ENCODE measurements at places on chromosomes 6 and 20. TPM values are rescaled to one million over a fixed set of nuclear protein-coding genes. Genes with fewer than 3 reads are reported as not detected.

Gene ACOT8
- 33.4 TPM for total RNA-seq

Gene DDX27
- total RNA-seq: 34.8 TPM

DNA sequence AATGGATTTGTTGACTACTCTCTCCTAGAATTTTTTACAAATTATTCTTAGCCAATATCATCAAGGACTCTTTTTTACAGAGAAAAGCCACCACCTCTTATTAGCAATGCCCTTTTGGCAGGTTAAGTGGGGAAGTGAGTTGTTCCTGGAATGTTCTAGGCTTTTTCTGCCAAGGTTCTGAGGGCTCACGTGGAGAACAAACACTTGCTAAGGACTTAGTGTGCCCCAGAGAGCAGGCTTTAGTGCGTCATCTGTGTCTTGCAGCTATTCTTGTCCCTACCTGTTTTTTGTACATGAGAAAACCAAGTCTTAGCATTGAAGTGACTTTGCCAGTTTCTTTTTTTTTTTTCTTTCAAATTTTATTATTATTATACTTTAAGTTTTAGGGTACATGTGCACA lies 33.5 kb downstream of the CFAP61 start:
- no peaks in the 10 kb centered on the region for H3K36me3 ChIP-seq
- no peaks in the 10 kb centered on the region for H3K4me1 ChIP-seq
- DNase-seq: peak; percentile 85
- no peak overlapping the region for H3K4me3 ChIP-seq

DNA sequence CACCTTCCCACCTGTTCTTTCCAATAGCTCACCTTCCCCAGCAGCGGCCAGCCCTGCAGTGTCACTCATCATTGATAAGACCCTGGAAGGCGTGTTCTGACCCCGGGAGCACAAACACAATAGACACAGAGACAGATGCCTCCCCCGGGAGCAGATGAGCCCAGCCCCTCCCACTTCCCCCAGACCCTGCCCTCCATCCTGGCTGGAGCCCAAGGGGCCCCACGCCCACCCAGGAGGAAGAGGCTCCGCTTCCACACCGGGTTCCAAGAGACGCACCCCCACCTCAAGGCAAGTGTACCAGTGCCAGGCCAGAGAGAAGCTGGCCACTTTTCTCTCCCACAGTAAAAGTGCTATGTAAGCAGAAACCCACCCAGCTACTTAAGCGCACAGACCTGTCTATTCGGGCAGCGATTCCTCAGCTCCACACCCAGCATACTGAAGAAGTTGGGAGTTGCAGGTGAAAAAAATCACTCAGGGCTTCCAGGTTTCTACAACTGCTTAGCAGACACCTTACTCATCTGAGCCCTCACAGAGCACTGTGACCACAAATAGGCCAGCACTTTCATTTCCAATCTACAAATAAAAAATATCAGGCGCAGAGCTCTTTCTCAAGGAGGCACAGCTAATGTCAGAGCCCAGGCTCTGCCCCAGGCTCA lies 93.4 kb upstream of the NXT1 start:
- H3K27me3 ChIP-seq: no peaks in the 10 kb centered on the region
- H3K4me3 ChIP-seq: no peak overlapping the region
- no peaks in the 10 kb centered on the region for H3K4me1 ChIP-seq
- DNase-seq: no peak

DNA sequence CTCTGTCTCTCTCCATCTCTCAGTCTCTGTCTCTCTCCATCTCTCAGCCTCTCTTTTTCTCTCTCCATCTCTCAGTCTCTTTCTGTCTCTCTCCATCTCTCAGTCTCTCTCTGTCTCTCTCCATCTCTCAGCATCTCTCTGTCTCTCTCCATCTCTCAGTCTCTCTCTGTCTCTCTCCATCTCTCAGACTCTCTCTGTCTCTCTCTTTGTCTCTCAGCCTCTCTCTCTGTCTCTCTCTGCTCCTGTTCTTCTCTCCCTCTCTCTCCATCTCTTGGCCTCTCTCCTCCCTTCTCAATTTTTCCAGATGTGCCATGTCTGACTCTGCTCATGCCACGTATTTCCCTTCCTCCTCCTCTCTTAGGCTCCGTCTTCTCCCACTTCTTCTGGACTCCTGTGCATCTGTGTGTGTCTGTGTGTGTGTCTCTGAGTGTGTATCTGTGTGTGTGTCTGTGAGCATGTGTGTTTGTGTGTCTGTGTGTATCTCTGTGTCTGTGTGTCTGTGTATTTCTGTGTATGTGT lies 72.7 kb downstream of the SRC start:
- H3K4me1 ChIP-seq: no peaks in the 10 kb centered on the region
- no peaks in the 10 kb centered on the region for H3K36me3 ChIP-seq
- no peak for DNase-seq
- H3K27ac ChIP-seq: no peak overlapping the region
- H3K4me3 ChIP-seq: no peak overlapping the region

- no peaks in the 10 kb centered on the region for H3K27me3 ChIP-seq
- H3K4me3 ChIP-seq: no peak overlapping the region
- H3K36me3 ChIP-seq: no peaks in the 10 kb centered on the region
- H3K27ac ChIP-seq: peak overlapping the region; percentile 78
- no peaks in the 10 kb centered on the region for H3K4me1 ChIP-seq
- peak; percentile 67 for DNase-seq
These were observed 21.6 kb downstream of the RREB1 start for GRCh38 chr6:7129360-7129759.

- no peak overlapping the region for H3K4me3 ChIP-seq
- H3K36me3 ChIP-seq: no peaks in the 10 kb centered on the region
- H3K4me1 ChIP-seq: no peaks in the 10 kb centered on the region
- H3K27me3 ChIP-seq: no peaks in the 10 kb centered on the region
- DNase-seq: no peak
These were observed 168.2 kb downstream of the THBS2 start for GRCh38 chr6:169085466-169085865.

GRCh38 chr6:36807750-36808149 lies 31.5 kb downstream of the CPNE5 start:
- no peaks in the 10 kb centered on the region for H3K36me3 ChIP-seq
- no peak overlapping the region for H3K27ac ChIP-seq
- no peaks in the 10 kb centered on the region for H3K27me3 ChIP-seq
- no peak overlapping the region for H3K4me3 ChIP-seq
- no peaks in the 10 kb centered on the region for H3K4me1 ChIP-seq

DNA sequence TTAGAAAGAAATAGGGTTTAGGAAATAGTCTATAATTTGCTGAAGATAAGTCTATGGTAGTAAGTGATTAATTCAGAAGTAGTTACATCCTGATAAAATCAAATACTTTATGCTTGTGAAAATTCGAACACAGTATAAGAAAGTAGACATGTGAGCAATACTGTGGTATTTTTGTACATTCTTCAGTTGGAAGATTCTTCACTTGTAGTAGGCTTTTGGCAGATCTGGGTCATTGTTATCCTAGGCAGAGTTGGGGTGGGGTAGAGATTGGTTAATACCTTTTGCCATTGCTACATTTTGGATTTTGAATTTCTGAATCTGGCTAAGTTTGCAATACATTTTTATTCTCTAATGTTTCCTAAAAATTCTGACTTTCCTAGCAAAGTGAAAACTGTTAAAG lies 197.5 kb downstream of the BCKDHB start:
- no peak for DNase-seq
- H3K4me1 ChIP-seq: no peaks in the 10 kb centered on the region
- no peak overlapping the region for H3K4me3 ChIP-seq
- no peaks in the 10 kb centered on the region for H3K27me3 ChIP-seq
- no peaks in the 10 kb centered on the region for H3K36me3 ChIP-seq

GRCh38 chr20:37877832-37878772 lies 24.8 kb upstream of the VSTM2L start:
- no peak for DNase-seq
- no peaks in the 10 kb centered on the region for H3K36me3 ChIP-seq
- no peaks in the 10 kb centered on the region for H3K4me1 ChIP-seq
- H3K27me3 ChIP-seq: no peaks in the 10 kb centered on the region
- no peak overlapping the region for H3K27ac ChIP-seq
- no peak overlapping the region for H3K4me3 ChIP-seq

Gene LINC00237
- total RNA-seq: not detected

Gene RAET1G
- not detected for total RNA-seq

Gene CTAGE9
- total RNA-seq: 0.16 TPM

GRCh38 chr20:36467076-36467999 lies 74.0 kb upstream of the MYL9 start:
- no peaks in the 10 kb centered on the region for H3K27me3 ChIP-seq
- H3K36me3 ChIP-seq: no peaks in the 10 kb centered on the region
- no peak overlapping the region for H3K4me3 ChIP-seq
- DNase-seq: no peak

Gene TPBG
- total RNA-seq: 20.8 TPM

Gene ZC2HC1B
- not detected for total RNA-seq

Gene NOX3
- total RNA-seq: not detected

Gene ZSCAN9
- 19.3 TPM for total RNA-seq

- peaks cover 14% of the 10 kb centered on the region for H3K36me3 ChIP-seq
- no peak for DNase-seq
These were observed 963 bp downstream of the DDRGK1 start for GRCh38 chr20:3203315-3204123.

DNA sequence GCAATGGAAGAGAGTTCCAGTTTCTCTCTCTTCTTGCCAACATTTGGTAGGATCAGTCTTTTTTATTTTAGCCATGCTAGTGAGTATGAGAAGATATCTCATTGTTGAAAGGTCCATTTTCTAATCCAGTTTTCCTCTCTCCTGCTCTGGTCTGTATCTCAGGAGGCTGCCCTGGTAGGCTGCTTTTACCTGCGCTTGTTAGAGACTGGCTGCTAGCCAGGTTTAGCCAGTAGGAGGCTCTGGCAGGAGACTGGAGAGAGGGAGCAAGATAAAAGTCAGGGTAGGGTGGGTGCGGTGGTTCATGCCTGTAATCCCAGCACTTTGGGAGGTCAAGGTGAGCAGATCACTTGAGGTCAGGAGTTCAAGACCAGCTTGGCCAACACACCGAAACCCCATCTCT lies 68.6 kb upstream of the FOXP4 start:
- no peaks in the 10 kb centered on the region for H3K4me1 ChIP-seq
- H3K4me3 ChIP-seq: no peak overlapping the region
- H3K36me3 ChIP-seq: no peaks in the 10 kb centered on the region
- no peaks in the 10 kb centered on the region for H3K27me3 ChIP-seq
- DNase-seq: no peak

- H3K27ac ChIP-seq: no peak overlapping the region
- no peaks in the 10 kb centered on the region for H3K4me1 ChIP-seq
- H3K4me3 ChIP-seq: no peak overlapping the region
- H3K36me3 ChIP-seq: no peaks in the 10 kb centered on the region
- H3K27me3 ChIP-seq: no peaks in the 10 kb centered on the region
These were observed 51.6 kb downstream of the RALY start for GRCh38 chr20:34045294-34045693.

GRCh38 chr6:159682810-159683209 lies 10.2 kb downstream of the SOD2 start:
- H3K4me3 ChIP-seq: no peak overlapping the region
- no peaks in the 10 kb centered on the region for H3K4me1 ChIP-seq
- no peak overlapping the region for H3K27ac ChIP-seq
- peaks cover 6% of the 10 kb centered on the region for H3K36me3 ChIP-seq
- no peak for DNase-seq

Gene DEFB124
- total RNA-seq: not detected

Gene DNAH8
- total RNA-seq: not detected

Gene MYB
- 61.9 TPM for total RNA-seq

DNA sequence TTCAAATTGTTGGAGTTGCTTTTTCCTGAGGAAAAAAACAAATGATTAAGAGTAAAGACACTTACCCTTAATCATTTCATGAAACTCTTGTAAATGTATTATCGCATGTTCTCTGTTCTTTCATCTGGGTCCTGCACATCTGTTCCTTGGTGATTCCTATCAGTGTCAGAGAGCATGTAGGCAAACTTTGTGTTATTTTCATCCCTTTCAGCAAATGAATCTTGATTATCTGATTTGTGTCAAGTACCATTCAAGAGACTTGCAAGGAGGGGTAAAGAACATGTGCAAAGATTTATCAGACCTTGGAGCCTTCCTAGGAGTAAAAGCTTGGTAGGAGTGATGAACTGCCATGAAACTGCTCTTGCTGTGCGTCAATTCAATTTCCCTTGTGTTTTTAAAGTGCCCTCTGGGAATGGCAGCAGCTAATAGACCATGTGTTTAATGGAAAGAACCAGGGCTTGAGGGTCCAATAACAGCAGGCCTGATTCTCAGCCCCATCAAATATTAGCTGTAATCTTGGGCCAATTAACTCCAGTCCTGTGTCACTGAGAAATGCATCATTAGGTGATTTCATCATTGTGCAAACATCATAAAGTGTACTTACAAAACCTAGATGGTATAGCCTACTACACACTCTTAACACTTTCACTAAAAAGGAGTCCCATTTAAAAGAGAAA lies 118.9 kb upstream of the CEP85L start:
- H3K27ac ChIP-seq: no peak overlapping the region
- no peaks in the 10 kb centered on the region for H3K4me1 ChIP-seq
- H3K36me3 ChIP-seq: no peaks in the 10 kb centered on the region
- no peak for DNase-seq

- no peaks in the 10 kb centered on the region for H3K36me3 ChIP-seq
- no peaks in the 10 kb centered on the region for H3K27me3 ChIP-seq
- no peak overlapping the region for H3K27ac ChIP-seq
- no peak for DNase-seq
These were observed 49.2 kb downstream of the GMDS start for GRCh38 chr6:2196079-2196679.

DNA sequence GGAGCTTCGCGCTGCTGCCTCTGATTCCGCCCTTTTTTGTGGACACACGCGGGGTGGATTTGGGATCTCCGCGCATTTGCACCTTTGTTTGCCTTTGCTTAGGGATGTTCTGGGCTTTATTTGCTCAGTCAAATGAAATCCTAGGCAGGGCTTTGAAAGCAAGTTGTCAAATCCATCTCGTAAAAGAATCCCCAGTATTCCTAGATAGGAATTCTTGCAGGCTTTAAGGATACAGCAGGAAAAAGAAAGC lies 453 bp downstream of the CEP57L1 start:
- H3K27me3 ChIP-seq: no peaks in the 10 kb centered on the region
- peak overlapping the region; percentile 66 for H3K4me3 ChIP-seq
- peaks cover 6% of the 10 kb centered on the region for H3K4me1 ChIP-seq
- H3K36me3 ChIP-seq: no peaks in the 10 kb centered on the region

DNA sequence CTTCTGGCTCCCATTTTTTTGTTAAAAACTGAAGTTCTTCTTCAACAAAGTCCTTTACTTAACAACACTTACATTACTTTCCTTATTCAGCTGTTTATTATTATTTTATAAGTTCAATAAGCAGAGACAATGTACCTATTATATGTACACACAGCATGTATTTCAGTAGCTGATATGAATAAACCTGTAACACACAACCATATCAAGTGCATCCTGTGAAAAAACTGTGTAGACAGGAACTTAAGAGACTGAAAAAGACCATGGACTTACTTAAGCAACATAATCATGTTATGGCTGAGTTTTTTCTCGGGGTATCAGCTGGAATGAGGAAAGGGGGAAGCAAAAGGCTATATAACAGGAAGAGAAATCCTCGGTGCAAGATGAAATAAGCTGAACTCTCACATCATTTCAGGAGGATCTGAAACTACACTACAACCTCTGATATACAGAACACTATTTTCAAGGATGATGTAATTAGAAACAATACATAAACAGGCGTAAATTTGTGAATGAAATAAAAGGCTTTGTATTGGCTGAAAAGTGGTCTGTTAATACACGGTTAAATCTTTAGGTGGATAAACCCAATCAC lies 70.9 kb downstream of the REV3L start:
- H3K36me3 ChIP-seq: no peaks in the 10 kb centered on the region
- H3K4me1 ChIP-seq: no peaks in the 10 kb centered on the region
